Activated CD4-positive, alpha-beta memory T cell treated with anti-CD3 and anti-CD28 coated beads, Interleukin-2, amount 10 ng/mL, durations not matched to agents 7 days and 5 days (primary cell): ENCODE measurements at places on chromosomes 16 and 17. TPM values are rescaled to one million over a fixed set of nuclear protein-coding genes. Genes with fewer than 3 reads are reported as not detected.

Gene ASB16
- not detected for total RNA-seq

Gene GRB7
- 0.40 TPM for total RNA-seq

Gene ASGR1
- 0.73 TPM for total RNA-seq

Gene NTN3
- not detected for total RNA-seq

Gene OR1F1
- total RNA-seq = not detected

Gene DOK4
- 2.5 TPM for total RNA-seq

Gene CCL5
- 491 TPM for total RNA-seq

DNA sequence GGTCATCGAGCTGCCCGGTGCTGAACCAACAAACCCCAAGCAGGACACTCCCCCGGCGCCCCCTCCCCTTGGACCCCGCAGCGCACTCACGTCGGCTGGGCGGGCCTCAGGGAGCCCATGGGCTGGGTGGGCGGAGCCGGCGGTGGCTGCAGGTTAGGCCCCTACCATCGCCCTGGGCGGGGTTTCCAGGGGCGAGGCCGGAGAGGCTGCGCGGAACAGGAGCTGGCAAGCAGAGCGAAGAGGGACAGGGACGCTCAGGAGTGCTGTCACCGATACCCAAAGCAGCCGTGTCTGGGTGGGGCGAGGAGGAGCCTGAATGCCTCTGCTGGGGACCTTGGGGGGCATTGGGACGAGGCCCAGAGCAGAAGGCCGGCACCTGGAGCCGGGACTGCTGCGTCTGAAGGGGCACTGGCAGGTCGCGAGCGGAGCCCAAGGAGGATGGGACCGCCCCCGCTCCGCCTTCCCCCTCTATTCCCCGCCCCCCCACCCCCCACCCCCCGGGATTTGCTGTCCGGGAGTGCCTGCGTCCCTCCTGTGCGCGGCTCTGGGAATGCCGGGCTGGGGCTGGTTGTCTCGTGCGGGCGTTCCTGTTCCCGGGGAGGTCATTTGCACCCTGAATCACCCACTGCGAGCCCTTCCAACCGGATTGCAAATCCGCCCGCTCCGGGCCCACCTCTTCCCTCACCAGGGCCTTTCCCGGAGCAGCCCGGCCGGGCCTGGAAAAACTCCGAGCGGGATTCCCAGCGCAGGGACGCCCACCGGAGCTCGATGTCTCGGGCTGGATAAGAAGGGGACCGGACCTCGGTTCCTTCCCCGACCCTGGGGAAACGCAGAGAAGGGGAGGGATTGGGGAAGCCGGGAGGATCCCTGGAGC is 902 bp downstream of the ARHGAP27 start:
- peak; percentile 88 for DNase-seq

DNA sequence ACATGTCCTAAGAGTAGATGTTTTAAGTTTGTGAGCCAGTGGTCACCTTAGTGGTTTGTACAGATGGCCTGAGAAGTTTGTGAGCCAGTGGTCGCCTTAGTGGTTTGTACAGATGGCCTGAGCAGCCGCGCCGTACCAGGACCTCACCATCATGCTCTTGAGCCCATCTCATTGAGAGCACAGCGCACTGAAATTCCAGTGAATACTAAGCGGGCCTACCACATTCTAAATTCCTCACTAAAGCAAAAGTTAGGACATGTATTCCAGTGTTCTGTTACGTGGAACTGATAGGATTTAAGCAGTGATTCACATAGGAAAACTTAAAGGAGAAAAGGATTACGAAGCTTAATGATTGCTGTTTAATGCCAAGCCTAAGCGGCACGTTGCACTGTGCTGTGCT is 3.9 kb downstream of the USP10 start:
- no peak for DNase-seq

DNA sequence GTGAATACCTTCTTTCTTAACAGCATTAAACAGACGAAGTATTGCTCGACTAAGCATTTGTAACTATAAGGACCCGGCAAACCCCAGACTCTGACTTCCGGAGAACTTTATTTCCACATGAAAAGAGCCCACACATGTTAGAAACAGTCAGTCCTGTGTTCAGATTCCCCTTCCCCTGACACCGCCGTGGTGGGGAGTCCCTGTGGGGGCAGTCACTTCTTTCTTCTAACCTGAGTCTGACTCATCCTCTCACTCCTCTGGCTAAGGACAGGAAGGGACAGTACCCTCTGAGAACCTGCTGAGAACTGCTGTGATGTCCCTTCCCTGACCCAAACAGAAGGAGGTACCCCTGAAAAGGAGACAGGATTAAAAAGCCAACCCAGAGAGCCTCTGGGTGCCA is 165.1 kb downstream of the XYLT1 start:
- no peak for DNase-seq

DNA sequence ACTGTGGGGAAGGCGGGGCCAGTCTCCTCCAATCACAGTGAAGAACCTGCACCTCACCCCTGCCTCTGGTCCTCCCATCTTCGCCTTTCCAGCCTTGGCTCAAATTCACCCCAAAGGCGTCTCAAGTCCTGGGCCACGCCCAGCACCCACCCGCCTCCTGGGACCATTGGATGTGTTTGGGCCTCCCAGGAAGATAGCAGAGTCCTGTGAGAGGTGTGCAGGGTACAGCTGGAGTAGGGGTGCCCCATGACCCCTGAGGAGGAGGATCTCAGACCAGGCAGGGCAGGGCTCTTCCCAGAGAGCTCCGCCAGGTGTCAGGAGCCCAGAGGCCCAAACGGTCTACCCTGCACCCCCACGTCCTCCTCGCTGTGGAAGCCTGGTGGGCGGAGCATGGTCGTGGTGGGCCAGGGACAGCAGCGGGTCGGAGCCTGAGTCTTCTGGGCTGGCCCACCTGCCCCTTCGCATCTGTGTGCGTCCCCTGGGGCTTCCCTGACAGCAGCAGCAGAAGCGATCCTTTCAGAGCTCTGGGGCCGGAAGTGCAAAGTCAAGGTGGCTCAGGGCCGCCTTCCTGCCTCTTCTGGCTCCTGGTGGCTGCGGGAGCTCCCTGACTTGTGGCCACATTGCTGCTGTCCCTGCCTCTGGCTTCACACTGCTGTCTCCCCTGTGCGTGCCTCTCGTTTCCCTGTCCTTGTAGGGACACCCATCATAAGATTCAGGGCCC is 34.9 kb upstream of the ZNF469 start:
- no peak for DNase-seq

- no peak for DNase-seq
These were observed 6.9 kb downstream of the USP6 start for GRCh38 chr17:5122586-5123342.

GRCh38 chr17:17169396-17169795 is 36.7 kb downstream of the PLD6 start:
- DNase-seq = no peak

DNA sequence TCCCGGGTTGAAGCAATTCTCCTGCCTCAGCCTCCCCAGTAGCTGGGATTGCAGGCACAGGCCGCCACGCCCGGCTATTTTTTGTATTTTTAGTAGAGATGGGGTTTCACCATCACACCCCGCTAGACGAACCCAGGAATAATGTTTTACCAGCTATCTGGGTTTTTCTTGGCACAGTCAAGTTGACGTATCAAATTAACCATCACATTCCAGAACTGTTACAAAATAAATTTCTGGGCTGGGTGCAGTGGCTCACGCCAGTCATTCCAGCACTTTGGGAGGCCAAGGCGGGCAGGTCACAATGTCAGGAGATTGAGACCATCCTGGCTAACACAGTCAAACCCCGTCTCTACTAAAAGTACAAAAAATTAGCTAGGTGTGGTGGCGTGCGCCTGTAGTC is 501.2 kb downstream of the SHISA9 start:
- DNase-seq = no peak

DNA sequence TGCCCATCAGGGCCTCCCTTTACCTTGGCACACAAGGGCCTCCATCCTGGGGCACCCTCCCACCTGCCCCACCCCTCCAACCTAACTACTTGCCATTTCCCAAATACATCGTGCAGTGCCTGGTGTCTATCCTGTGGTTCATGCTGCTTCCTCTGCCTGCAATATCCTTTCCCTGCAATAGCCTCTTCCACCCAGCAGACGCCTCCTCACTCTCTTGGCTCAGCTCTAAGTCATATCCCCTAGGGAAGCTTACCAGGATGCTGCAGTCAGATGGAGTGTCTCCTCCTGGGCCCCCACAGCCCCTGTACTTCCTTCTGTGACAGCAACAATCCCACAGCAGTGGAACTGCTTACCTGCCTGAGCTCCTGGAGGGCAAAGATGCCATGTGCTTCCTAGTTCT is 36.7 kb downstream of the CCDC182 start:
- no peak for DNase-seq

DNA sequence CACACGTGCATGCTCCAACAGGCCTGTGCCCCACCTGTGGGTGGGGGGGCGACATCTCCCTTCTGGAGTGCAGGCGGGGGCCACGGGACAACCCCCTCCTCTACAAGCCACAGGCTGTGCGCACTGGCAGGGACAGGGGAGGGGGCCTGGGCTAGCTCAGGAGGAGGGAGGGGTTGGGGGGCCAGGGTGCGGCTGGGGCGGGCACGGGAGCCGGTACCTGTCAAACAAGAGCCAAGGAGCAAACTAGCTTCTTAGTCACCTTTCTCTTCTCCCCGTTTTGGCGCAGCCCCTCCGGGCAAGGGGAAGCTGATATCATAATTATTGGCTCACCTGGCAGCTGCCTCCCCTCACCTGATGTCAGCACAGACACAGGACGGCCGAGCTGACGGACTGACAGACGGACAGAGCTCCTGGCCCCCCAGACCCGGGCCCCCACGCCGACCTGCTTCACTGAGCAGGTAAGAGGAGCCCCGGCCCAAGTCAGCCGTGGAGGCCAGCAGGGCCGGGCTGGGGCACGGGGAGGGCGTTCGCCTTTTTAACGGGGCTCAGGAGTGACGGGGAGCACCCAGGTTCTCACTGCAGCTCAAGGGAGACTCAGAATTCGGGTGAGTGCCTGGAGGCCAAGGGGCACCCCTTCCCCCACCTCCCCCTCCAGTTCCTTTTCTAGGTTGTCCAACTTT is at the start of gene FOXN1:
Gene FOXN1, plus strand, starts transcription at position 363 of the 680 bp plus-strand sequence. CDS start 17,622 bp downstream, outside the sequence.
- DNase-seq = no peak

GRCh38 chr17:5485270-5486205 is at the start of gene DERL2:
Gene DERL2, minus strand, starts transcription at chr17:5486178. Its CDS starts 17 bp downstream, at chr17:5486161.
- DNase-seq = no peak

DNA sequence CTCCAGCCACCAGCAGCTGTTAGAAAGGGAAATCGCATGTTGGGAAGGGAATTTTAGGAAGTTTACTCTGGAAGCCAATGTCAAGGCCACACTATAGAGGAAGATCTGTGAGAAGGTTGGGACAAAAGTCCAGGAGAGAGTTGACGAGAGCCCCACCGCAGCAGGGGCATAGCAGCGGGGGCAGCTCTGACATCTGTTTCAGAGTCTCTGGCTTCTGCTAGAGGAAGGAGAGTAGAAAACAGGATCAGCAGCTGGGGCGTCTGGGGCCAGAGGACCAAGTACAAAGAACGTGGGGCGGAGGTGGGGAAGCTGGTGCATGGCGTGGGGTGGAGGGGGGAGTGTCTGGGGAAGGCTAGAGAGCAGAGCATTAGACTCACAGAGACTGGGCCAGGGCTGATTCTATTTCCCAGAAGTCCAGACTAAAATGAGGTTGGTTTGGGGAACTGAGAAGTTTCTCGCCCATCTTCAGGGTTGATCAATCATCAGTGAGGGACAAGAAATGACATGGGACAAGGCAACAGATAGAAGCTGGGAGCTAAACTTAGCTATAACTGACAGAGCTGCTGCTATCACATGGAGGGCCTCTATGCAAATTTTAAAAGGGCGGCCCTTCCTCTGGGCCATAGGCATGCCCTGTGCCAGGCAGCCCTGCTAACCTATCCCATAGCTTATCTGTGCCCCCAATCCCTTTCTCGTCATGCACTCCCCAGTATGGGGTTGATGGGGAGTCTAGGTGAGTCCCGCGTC is 1.2 kb downstream of the RABEP2 start:
- DNase-seq = no peak

GRCh38 chr17:76137351-76138233 is 3.5 kb downstream of the FOXJ1 start:
- no peak for DNase-seq

DNA sequence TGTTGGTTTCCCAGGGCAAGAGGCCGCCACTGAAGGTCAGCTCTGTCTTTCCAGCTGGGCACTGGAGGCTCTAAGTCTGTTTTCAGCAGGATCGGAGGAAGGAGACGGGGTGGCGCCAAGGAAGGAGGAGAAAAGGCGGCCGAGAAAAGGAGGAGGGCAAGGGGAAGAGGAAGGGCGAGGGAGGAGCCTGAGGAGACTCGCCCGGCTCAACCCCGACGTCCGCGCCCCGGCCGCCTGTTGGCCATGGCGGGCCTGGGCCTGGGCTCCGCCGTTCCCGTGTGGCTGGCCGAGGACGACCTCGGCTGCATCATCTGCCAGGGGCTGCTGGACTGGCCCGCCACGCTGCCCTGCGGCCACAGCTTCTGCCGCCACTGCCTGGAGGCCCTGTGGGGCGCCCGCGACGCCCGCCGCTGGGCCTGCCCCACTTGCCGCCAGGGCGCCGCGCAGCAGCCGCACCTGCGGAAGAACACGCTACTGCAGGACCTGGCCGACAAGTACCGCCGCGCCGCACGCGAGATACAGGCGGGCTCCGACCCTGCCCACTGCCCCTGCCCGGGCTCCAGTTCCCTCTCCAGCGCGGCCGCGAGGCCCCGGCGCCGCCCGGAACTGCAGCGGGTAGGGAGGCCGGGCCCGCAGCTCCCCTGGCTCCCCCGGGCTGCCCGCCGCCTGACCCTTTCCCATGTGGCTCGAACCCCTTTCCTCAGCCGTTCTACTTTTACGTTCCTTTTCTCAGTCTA is at the start of gene RNF135:
Gene RNF135, plus strand, starts transcription at position 209 of the 737 bp plus-strand sequence. Its CDS starts 35 bp downstream, at position 244.
- peak; percentile 70 for DNase-seq

GRCh38 chr17:81245024-81245664 is 6.0 kb downstream of the NDUFAF8 start:
- DNase-seq = no peak

DNA sequence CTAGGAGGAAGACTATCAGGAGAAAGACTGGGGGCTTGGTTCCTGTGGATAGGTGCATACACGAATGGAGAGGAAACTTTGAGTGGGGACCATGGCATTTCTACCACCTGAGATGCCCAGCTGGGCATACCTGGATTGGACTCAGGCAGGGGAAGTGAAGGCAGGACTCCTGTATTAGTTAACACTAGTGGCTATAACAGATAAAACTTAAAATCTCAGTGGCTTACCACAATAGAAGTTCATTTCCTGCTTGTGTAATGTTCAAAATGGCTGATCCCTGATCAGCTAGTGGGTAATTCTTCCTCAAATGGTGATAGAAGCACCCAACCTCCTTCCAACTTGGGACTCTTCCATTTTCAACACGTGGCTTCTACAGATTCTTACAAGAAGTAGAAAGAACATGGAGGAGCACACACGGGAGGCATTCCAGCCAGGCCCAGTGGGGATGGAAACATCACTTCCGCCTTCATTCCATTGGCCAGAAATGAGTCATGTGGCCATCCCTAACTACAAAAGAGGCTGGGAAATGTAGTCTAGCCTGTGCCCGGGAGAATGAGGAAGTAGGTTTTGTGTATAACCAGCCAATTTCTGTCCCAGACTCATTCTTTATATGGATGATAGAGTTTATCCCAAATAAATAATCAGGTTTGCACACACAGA is 112.1 kb downstream of the UTP18 start:
- DNase-seq = peak; percentile 18

GRCh38 chr17:66753126-66753920 is 81.6 kb upstream of the CACNG5 start:
- no peak for DNase-seq
